ENCODE measurements at places on chromosomes 7 and 10.

GRCh38 chr10:89213191-89213808 is 6.2 kb upstream of the CH25H start:
- ATAC-seq = peak; percentile 49

- ATAC-seq = no peak
Measured at GRCh38 chr7:18444826-18445225, 50.7 kb upstream of the HDAC9 start.

DNA sequence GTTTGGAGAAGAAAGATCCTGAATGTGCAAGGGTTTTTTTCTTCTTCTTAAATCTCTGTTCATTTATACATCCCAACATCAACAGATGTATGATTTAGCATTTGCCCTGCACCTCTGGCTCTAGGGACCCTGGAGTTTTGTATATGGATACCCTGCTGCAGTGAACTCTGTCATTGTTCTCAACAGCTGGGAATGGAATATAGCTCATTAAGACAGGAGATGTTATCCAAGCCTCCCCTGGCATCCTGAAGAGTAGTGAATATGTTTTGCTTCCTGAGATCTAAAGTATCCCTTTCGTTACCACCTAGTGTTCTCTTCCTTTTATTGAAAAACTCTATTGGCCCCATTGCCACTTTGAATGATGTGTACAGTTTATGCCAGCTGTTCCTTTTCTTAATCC is 275.9 kb downstream of the EXOC4 start:
- no peak for ATAC-seq

GRCh38 chr10:88791924-88792323 is 10.6 kb upstream of the LIPM start:
- peak; percentile 46 for ATAC-seq

GRCh38 chr10:11668847-11669610 is 57.6 kb upstream of the USP6NL start:
- ATAC-seq = no peak

DNA sequence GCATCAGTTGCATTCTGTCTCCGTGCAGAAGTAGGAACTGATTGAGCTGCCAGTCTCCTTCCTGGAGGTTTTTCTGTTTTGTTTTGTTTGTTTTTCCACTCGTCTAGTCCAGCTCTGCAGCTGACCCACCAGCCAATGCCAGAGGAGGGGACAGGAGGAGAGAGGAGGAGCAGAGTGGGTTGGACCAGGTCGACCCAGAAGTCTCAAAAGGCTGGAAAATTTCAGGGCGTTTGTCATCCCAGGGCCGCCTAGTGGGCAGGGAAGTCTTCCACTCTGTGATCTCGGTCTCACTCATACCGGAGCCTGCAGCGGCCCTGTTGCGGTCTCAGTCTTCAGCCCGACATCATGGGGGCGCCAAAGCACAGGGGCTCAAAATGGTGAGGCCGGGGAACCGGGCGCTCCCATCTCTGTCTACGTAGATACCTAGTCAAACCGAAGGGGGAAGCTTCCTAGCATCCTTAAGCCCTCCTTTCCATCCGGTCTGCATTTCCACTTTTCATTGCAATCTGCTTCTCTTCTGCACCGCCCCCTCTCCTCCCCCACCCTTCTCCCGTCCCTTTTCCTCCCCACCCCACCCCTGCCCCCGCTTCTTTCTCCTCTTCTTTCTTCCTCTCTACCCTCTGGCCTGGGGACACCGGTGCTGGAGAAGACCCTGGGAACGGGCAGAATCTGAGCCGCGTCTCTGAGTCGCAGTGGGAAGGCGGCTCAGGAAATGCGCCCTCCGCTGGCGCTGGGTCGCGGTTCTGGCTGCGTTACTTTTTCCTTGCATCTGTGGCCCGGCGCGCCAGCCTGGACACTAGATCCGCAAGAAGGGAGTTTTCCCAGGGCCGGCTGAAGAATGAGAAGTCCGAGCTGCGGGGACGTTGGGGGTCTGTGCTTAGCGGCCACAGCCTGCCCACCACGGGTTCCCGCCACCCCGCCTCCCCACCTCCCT is 16.2 kb upstream of the PAX2 start:
- no peak for ATAC-seq

- ATAC-seq = no peak
Measured at GRCh38 chr7:127812540-127812939, 160.5 kb downstream of the SND1 start.

DNA sequence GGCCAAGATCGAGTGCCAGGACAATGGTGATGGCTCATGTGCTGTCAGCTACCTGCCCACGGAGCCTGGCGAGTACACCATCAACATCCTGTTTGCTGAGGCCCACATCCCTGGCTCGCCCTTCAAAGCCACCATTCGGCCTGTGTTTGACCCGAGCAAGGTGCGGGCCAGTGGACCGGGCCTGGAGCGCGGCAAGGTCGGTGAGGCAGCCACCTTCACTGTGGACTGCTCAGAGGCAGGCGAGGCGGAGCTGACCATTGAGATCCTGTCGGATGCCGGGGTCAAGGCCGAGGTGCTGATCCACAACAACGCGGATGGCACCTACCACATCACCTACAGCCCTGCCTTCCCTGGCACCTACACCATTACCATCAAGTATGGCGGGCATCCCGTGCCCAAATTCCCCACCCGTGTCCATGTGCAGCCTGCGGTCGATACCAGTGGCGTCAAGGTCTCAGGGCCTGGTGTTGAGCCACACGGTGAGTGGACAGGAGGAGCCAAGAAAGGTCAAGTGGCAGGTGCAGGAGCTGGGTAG is 14.6 kb downstream of the FLNC start:
- no peak for ATAC-seq

- no peak for ATAC-seq
Measured at GRCh38 chr7:135184254-135184841, 13.8 kb upstream of the CYREN start.

DNA sequence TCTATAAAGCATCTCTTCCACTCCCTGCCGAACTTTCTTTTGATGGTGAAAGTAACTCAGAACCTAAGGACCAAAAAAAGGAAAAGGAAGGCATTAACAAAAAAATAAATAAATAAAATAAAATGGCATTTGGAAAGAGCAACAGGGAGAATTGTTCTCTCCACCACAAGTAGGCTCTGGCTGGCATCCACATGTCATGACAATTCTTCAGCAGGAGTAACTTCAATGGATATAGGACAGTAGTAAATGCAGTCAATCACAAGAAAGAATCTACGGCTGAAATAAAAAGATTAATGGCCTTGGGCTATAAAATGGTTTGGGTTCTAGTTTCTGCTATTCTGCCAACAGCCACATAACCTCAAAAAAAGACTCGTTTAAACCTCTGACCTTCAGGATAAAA is 23.9 kb downstream of the NCAPG2 start:
- ATAC-seq = no peak

DNA sequence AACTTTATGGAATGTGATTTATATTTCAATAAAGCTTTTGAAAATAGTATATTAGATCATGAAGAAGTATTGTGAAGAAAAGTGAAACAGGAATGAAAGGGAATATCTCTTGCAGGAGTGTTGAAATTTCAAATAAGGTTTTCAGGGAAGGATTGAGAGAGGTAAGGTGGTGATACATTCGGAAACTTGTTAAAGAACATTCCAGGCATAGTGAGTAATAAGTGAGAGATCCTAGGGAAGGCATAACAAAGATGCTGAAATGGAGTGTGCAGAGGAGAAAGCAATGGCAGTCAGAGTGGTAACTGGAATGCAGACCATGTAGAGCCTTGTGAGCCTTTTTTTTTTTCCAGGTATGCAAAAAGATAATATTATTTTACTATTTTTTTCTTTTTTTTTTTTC is 4.1 kb downstream of the OR9A4 start:
- ATAC-seq = no peak

DNA sequence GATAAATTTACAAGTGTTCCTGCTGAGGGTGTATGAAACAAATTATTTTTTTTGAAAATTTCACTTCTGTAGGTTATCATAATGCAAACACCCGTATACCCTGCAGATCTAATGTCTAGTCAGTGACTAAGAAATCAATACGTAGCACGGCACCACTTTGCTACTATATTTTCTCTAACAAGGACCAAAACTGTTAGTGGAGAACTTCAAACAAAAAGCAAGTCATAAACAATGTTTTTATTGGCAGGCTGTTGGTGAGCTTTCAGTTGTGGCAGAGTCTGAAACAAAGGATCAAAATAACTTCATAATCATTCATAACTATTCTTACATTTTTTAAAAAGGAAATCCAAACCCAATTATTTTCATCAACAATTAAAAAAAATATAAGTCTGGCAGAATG is 11.8 kb downstream of the SEM1 start:
- ATAC-seq = no peak

DNA sequence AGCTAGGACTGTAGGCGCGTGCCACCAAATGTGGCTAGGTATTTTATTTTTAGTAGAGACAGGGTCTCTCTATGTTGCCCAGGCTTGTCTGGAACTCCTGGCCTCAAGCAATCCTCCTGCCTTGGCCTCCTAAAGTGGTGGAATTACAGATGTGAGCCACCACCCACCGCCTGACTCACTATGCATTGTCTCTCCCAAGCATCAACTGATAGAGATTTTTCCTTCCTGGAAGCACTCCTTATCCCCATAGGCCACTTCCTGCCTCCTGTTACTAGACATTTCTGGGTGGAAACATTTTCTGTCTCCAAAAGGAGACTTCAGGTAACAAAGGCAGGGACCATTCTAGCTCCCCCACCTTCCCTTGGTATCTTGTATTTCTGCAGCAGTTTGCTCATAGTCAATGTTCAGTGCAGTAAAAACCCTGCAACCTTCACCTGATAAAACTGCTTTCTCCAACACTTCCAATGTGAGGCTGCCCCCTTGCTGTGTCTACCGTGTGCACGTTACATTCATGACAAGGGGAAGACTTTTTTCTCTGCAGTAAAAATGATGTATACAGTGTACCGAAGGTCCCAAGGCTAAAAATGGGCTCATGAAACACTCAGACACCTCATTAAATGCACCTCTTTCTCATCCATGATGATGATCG is 84.9 kb downstream of the NHLRC2 start:
- ATAC-seq = no peak

DNA sequence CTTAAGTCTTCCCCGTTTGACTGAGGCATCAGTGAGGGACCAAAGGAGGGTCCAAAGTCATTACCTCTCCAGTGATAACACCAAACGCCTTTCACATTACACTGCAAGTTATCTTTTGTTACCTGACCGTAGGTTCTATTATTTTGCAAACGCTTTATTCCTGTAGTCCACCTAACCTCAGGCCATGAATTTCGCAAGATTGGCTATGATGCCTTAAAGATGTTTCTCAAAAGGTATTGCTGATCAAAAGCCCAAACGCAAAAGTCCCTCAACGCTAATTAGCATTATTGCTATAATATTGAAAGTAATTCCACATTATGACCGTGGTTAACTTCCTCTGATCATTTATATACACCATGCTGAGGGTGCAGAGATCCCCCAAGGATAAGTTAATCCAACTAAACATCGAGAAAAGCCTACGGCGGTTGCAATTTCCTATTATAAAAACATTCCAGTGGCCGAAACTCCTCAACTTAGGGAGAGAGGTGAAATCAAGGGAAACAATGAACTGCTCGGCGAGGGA is 649 bp downstream of the DNA2 start:
- ATAC-seq = no peak

DNA sequence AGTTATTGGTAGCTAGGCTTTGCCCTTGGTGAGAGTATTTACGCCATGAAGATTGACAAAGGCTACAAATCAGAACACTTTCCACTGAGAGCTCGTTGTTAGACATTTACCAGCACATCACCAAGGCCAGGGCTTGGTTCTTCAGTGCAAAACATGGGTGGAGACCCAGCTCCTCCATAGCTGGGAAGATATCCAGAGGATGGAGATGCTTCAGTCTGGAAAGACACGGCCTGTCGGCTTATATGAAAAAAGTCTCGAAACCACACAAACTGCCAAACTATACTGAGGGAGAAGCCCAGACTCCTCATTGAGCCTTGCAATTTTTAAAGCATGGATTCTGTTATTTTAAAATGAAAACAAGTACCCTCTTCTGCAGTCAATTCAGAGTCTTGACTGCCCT is 83.4 kb upstream of the ANLN start:
- no peak for ATAC-seq

DNA sequence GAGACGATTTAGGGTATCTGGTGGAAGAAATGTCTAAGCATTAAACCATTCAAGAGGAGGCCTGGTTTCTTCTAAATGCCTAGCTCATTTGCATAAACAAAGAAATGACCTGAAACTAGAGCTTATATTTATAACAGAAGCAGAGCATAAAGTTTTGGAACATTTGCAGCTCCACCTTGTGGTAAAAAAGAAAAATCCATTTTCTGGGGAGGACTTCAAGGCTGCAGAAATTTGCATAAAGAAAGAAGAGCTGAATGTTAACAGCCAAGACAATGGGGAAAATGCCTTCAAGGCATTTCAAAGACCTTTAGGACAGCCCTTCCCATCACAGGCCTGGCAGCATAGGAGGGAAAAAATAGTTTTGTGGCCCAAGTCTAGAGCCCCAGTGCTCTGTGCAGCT is 362.0 kb downstream of the ZNF248 start:
- ATAC-seq = no peak

DNA sequence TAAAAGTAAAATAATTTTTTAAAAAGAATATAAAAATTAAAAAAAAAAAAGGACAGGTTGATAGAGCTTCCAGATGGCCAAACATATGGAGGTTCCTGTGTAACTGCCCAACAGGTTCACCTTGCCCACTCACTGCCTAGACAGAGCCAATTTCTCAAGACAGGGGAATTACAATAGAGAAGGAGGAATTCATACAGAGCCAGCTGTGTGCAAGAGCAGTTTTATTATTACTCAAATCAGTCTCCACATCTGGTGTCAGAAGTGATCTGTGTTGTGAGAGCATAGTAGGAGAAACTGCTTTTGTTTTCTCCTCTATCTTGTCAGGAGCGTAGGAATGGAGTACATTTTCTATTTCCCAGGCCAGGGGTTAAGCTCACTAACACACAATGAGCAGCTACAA is 31.0 kb downstream of the C7orf33 start:
- no peak for ATAC-seq

GRCh38 chr10:116118847-116119246 is 154.2 kb downstream of the GFRA1 start:
- ATAC-seq = no peak
